B cell (primary cell): ENCODE measurements at places on chromosomes 7 and 10. TPM values are rescaled to one million over a fixed set of nuclear protein-coding genes. Genes with fewer than 3 reads are reported as not detected.

NRCAM gene
- total RNA-seq: 3.6 and 4.6 TPM in 2 replicates

GRCh38 chr7:117195361-117196029, 127.4 kb downstream of the WNT2 start:
- no peak for DNase-seq

- no peak for DNase-seq
Observed at GRCh38 chr7:151748733-151749132, 128.2 kb downstream of the PRKAG2 start.

DNA sequence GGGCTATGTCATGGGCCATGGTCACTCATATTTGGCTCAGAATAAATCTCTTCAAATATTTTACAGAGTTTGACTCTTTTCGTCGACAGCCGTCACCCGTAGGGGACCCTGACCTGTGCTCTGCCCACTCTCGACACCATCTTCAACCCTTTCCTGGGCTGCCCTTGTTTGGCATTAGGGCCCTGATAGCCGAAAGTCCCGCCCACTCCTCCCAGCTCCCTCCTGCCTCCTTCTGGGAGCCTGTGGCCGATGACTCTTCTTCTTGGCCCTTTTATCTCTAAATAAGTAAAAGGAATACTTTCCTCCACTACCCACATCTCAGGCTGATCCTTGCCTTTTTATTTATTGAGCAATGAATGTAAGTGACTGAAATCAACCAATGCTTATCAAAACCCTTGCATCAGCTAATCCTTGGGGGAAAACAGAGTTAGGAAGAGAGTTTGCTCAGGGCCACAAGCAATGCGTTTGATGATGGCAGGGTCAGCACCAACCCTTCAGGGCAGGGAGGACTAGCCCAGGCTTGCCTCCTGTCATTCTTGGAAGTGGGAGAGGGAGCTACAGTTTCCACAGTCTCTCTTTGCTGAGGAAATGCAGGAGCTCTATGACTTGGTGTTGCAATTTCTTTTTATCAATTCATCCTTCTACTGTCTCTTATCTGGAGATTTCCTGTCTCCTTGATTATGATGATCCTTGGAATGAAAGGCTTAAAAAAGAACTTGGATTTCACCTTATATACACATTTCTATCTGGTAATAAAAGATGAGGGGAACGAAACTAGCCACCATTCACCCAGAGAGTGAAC, 218.2 kb upstream of the PODXL start:
- DNase-seq: no peak

BLNK gene
- 205 and 210 TPM in 2 replicates for total RNA-seq

GRCh38 chr10:71739358-71739900, 19.9 kb upstream of the C10orf105 start:
- DNase-seq: no peak

CUTC gene
- 32.0 and 33.3 TPM in 2 replicates for total RNA-seq

DIP2C gene
- total RNA-seq: 1.5 and 1.9 TPM in 2 replicates

MYL7 gene
- not detected in 2 replicates for total RNA-seq

TMEM229A gene
- total RNA-seq: not detected in 2 replicates

DNA sequence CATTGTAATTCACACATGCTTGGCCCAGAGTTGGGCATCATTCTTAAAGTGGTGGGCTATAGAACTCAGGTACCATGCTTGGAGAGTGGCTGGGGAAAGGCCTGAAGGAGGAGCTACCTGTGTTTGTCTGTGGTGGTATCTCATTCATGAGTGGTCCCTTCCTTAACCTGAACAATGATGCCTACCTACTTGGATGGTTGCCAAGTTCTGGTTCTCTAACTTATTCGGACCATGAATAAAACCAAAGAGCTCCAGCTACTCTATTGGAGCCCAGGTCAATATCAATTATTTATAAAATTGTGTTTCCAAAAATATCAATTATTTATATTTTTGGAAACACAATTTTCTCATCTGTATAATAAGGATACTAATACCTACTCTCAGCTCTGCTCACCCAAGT, 2.9 kb upstream of the GPR37 start:
- no peak for DNase-seq

DNA sequence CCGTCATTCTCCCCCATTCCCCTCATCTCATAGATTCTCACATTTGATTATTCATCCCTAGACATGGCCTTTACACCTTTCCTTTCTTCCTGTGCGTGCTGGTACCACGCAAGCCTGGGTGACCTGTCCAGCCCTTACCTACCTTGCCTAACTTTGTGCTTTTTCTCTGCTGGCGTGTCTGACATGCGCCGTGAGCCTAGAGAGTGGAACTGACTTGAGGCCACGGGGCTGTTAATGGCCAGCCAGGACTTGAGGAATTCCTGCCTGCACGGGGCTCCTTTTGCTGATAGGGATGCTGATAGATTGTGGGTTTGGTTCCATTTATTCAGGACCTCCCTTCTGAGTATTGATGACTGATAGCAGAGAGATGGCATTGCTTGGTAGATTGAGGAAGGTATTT, 134.2 kb downstream of the DOCK1 start:
- DNase-seq: no peak
